ENCODE measurements at places on chromosomes 2 and 18.

DNA sequence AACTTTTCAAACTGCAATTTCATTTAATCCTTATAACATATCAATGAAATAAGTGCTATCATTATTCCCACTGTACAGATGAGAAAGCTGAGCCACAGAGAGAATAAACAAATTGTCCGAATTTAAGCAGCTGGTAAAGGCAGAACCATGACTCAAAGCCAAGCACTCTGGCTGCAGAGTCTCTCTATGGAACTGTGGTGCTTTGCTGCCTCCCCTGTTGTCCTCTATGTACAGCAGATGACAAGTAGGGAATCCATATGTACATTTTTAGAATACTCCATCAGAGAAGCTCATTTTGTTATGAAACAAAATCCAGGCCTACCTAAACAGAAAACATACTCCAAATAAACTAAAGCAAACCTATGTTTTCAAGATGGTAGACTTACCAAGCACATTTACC, 45.1 kb downstream of the FARSB start:
- DNase-seq = no peak

GRCh38 chr18:48904091-48904490, 46.7 kb downstream of the SMAD7 start:
- DNase-seq = no peak

DNA sequence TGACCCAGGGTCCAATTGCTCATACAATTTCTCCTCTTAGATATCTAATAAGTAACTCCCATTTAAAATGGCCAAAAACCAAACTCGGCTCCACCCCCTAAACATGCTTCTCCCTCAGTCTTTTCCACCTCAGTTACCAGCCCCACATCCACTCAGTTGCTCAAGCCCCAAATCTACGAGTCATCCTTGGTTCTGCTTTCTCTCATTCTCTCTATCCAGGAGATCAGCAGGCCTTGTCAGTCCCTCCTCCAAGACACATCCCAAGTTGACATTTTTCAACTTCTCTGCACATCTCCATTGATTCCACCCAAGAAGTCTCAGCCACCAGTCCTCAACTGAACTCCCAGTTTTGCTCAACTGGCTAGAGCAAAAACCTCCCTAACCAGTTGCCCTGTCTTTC, 40.5 kb upstream of the RTN4 start:
- peak; percentile 67 for DNase-seq

DNA sequence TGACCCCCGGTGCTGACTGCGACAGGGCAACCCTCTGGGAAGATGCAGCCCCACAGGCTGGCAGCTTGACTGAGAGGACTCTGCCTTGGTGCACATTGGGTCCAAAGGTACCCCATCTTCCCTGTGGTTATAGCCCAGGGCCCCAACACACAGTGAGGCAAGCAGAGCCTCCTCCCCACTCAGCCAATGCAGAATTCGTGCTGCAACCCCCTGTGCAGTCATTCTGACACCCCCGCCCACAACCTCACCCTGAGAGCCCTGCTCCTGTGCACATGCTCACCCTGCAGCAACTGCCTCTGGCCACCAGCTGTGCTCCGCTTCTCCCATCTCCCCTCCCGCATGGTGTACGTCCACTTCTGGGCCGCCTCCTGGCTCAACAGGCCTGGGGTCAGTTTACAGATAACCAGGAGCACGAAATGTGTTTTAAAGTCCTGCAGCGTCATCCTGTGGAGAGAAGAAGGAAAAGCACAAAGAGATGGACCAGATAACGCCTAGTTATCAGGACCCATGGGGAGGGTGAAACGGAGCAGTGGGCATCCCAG, 24.4 kb downstream of the CAPN14 start:
- no peak for DNase-seq

DNA sequence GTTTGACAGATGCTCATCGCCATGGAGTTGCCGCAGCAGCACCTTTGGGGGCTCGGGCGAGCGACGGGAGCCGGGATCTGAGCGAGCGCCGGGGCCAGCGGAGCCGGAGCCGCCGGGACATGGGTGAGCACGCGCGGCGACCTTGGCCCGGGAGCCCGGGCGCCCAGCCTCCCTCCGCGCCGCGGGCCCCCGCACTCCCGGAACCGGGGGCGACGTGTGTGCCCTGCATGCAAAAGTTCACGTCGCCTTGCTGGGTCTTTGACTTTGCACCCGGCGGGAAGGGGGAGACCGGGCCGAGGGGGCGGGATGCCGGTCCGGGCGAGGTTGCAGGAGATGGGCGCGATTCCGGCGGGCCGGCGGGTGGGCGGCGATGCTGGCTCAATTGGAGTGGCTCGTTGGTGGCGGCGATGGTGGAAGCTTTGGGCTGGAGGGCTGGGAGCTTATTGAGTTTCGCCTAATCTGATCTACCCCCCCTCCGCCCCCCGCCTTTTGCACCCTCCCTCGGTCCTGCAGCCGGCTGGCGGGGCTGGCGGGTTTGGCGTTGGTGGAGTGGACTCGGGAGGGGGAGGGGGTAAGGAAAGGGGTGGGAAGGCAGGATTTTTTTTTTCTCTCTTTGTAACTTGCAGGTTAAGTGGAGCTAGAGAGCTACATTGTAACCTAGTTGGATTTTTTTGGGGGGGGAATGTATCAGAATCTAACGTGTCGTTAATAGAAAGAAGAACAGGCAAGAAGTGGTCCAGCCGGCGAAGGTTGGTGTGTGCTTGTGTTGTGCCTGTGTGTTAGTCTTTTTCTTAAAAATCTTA, at the start of gene SETBP1:
SETBP1 (plus strand) TSS at position 616 of the 803 bp plus-strand sequence. CDS start 20,459 bp downstream, outside the sequence.
- DNase-seq = no peak

DNA sequence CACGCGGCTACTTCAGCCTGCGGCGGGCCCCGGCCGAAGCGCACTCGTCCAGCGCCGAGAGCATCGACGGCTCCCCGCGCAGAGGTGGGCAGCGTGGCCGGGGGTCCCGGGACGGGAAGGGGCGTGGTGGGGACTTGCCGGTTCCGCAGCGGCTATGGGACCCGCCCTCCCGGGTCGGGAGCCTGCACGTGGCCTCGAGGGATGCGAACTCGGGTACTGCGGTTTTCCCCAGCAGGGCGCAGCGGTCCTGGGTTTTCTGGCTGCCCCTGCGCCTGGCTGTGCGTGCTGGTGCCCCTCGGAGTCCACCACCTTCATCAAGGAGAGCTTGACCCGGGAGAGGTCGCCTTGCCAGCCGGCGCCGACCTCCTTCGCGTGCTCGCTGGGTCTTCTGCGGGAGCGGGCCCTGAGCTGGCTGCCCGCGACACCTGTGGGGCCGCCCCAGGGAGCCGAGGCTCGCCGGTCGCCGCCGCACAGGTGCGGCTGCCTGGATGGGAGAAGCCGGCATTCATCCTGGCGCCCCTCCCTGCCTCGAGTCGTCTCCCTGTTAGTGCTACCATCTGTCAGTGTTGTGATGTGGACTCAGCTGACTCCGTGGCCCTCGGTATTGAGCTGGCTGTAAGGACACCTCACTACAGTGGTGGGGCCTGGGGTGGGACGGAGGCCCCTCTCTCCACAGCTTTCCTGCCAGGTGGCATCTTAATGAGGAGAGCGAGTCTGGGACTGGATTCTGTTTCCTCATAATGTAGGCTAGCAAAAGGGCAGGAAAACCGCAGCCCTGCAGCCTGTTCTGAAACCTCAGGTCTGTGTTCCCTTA, 177.3 kb downstream of the AGAP1 start:
- no peak for DNase-seq

GRCh38 chr2:53939656-53940055, 31.1 kb downstream of the PSME4 start:
- no peak for DNase-seq

GRCh38 chr2:172119089-172119488, 16.4 kb upstream of the DLX2 start:
- peak; percentile 69 for DNase-seq

DNA sequence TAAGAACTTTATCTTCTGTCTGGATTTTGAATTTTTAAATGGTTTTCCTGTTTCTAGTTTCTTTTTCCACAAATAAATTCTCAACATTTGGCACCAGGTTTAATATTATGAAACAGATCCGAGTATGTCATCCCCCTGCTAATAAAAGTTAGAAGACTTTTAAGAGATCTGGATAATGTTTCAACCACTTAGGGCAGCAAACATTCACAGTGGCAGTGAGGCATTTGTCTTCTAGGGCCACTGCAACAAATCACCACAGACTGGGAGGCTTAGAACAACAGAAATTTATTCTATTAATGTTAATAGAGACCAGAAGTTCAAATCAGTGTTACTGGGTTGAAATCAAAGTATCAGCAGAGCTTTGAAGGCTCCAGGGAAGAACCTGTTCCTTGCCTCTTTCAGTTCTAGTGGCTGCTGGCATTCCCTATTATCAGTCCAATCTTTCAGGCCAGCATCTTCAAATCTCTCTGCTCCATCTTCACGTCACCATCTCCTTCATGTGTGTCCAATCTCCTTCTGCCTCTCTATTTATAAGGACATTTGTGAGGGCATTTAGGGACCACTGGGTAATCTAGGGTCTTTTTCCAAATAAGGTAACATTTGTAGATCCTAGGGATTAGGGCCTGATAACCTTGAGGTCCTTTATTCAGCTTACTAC, 23.4 kb downstream of the ACSL3 start:
- no peak for DNase-seq

GRCh38 chr2:109399066-109399465, 214.7 kb downstream of the SEPTIN10 start:
- no peak for DNase-seq

DNA sequence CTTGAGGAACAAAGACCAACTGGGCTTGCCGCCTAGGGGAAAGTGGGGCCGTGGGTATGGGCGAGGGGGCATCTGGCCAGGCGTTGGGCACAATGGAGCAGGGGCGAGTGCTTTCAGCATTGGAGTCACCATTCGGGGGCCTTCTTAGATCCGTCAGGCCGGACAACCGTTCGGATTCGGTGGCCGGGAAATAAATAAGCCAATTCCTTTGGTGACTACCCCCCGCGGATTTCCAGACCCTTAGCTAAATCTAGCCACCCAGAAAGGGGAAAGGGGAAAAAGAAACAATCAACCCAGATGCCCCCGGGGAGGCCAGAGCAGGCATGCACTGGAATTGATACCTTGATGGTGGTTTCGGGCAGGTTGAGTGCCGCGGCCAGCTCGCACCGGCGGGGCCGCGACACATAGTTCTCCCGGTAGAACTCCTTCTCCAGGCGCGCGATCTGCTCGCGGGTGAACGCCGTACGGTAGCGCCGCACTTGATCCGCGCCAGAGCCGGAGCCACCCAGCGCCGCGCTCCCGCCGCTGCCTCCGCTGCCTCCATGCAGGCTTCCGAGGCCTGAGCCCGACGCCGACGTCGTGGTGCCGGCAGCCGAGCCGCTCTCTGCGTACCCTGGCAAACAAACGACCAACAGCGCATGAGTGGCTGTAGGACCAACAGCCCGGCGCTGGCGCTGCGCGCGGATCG, 1.8 kb downstream of the EVX2 start:
- no peak for DNase-seq

DNA sequence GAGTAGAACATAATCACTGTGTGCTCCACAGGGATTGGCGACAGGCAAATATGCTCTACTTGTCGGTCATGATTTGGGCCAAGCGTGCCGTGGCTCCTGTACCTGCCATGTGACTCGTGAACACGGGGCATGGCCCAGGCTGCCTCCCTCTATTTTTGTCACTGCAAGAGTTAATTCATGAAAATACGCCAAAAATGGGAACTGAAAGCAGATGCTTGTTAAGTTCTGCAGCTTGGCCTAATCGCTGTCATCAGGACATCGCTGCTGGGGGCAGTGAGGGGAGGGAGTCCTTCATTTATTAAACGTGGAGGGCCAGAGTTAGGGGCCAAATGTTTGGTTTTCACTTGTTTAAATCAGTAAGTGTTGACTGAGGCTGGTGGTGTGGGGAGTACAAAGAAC, 177.8 kb downstream of the BCL2 start:
- no peak for DNase-seq

GRCh38 chr2:161981679-161982250, 92.2 kb downstream of the DPP4 start:
- no peak for DNase-seq

DNA sequence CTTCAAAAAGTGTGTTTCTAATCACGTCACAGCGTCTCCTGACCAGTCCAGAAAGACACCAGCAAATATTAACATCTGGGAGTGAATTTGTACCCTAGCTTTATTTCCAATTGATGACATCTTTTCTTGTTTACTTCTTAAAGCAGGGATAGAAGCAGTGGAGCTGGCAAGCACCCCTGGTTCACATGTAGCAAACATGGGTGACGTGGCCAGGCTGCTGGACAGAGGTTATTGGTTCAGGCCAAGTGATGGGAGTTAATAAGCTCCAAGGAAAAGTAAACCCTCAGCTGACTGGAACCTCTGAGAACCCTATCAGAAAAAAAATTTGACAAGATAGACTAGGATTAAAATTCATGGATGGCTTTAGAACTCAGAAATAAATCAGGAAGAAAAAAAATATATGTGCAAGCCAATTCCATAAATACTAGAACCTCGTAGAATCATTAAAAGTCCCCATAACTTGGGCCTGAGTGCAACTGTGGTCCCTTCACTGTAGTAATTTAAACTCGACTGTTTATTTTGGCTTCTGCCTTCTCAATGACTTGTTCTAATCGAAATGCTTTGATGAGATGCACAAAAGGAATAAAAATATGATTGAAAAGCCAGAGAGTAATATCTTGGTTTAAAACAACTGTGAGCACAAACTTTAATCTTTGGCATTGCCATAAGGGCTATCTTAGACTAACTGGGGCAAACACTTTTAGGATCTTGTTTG, 121.5 kb upstream of the CTAGE1 start:
- no peak for DNase-seq

GRCh38 chr18:31438402-31438801, 9.1 kb upstream of the DSG3 start:
- no peak for DNase-seq

- no peak for DNase-seq
These were observed 165.5 kb upstream of the HAAO start for GRCh38 chr2:42957861-42958301.

- no peak for DNase-seq
These were observed 301.1 kb downstream of the ERBB4 start for GRCh38 chr2:212237350-212238095.

GRCh38 chr18:23995180-23995579, 19.4 kb upstream of the TTC39C start:
- DNase-seq = no peak

DNA sequence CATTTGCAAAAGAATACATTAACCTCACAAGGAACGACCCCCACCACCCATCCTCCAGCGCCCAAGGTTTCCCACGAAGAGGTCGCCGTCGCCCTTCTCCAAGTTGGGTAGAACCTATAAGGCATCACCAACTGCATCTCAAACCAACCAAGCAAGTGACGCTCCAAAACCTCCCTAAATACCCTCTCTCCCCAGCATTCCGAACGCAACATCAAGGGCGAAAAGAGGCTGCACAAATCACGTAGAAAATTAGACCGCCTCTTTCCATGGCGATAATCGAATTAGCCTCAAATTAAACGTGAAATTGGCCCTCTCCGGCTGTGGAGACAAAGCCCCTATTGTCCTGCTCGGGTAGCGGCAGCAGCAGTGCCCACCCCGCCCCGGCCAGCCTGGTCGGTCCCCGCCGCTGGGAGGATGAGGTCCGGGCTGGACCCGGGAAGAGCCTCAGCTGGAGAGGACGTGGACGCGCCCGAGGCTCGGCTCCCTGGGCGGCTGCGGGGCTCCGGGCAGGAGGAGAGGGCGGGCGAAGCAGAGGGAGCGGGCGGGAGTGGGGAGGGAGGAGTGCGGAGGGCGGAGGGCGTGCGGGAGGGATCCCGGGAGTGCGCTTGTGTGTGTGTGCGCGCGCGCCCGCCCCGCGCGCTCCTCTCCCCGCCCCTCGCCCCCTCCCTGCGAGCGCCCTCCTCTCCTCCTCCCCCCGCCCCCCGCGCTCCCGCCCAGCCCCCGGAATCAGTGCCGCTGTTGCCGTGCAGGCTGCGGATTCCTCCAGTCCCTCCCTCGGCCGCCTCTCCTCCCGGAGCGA, at the start of gene SPTBN1:
SPTBN1 (plus strand) TSS at position 765 of the 799 bp plus-strand sequence. CDS start 70,092 bp downstream, outside the sequence.
- peak; percentile 65 for DNase-seq

- no peak for DNase-seq
These were observed 757.4 kb downstream of the SATB2 start for GRCh38 chr2:198700319-198700718.

GRCh38 chr18:41940506-41941215, 14.4 kb upstream of the PIK3C3 start:
- peak; percentile 88 for DNase-seq
